ENCODE measurements at places on chromosomes 5 and 9.
A peak's percentile ranks its signal among the peaks of the same experiment; 100 is the strongest.

- no peak for DNase-seq
- H3K4me1 ChIP-seq: no peaks in the 10 kb centered on the region
- no peaks in the 10 kb centered on the region for H3K36me3 ChIP-seq
- no peaks in the 10 kb centered on the region for H3K27me3 ChIP-seq
- no peak overlapping the region for H3K27ac ChIP-seq
Observed at GRCh38 chr5:79547982-79548381, 34.0 kb upstream of the HOMER1 start.

- H3K4me3 ChIP-seq: no peak overlapping the region
- no peaks in the 10 kb centered on the region for H3K27me3 ChIP-seq
- H3K4me1 ChIP-seq: no peaks in the 10 kb centered on the region
- H3K27ac ChIP-seq: no peak overlapping the region
Observed at GRCh38 chr9:14262827-14263226, 51.1 kb downstream of the NFIB start.

GRCh38 chr5:78569441-78569840 is 79.1 kb downstream of the LHFPL2 start:
- no peaks in the 10 kb centered on the region for H3K4me1 ChIP-seq
- H3K27me3 ChIP-seq: no peaks in the 10 kb centered on the region
- no peak overlapping the region for H3K27ac ChIP-seq
- H3K4me3 ChIP-seq: no peak overlapping the region
- DNase-seq: no peak

DNA sequence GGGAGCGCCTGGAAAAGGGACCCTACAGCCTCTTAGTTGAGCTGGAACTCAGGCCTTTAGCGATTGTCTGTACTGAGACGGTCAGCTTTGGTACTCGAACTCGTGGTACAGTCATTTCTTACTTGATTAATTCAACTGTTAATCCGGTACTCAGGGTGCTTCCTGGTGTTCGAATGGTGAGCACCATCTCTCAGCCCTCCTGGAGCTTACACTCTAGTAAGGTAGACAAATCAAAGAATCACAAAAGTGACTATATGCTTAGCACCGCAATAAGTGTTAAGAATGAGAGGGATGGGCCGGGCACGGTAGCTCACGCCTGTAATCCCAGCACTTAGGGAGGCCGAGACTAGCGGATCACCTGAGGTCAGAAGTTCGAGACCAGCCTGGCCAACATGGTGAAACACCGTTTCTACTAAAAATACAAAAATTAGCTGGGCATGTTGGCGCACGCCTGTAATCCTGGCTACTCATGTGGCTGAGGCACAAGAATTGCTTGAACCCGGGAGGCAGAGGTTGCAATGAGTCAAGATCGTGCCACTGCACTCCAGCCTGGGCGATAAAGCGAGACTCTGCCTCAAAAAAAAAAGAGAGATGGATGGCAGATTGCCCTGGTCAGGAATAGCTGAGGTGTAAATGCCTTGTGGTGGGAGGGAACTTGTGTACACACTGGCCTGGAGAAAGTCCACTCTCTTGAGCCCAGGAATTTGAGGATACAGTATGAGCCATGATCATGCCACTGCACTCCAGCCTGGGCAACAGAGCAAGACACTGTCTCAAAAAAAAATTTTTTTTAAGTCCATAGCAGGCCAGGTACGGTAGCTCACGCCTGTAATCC is 981 bp downstream of the TCOF1 start:
- H3K36me3 ChIP-seq: peaks cover 28% of the 10 kb centered on the region
- peak overlapping the region; percentile 76 for H3K4me3 ChIP-seq
- H3K4me1 ChIP-seq: peaks cover 28% of the 10 kb centered on the region
- H3K27me3 ChIP-seq: no peaks in the 10 kb centered on the region

DNA sequence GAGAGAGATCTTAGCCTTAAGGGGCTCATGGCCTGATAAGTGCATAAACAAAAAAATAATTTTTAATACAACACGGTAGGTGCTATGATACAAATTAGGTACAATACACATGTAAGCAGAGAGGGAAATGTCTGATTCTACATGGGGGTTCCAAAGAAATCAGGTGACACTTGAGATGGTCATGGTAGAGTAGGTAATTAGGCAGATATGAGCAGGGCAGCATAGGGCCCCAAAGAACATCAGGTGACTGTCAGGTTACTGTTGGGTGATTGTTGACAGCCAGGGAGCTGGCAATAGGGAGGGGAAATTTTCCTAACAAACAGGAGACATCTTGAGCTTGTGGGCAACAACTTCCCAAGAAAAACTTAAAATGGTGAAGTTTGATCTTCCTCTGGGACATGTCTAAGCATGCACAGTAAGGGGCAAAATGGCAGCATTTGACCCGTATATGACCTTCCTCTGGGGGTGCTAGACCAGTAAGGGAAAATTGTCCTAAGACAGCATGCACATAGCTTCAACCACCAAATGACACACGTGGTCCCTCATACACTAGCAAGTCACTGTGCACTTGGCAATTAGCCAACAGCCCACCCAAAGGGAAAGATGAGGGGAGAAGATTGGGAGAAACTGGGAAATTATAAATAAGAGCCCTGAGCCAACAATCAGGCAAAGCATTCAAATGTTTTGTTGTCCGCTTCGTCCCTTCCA is 37.3 kb upstream of the TENT4A start:
- DNase-seq: no peak
- no peak overlapping the region for H3K4me3 ChIP-seq
- no peak overlapping the region for H3K27ac ChIP-seq

GRCh38 chr5:24264547-24264946 is 380.2 kb downstream of the CDH10 start:
- no peak for DNase-seq
- no peaks in the 10 kb centered on the region for H3K27me3 ChIP-seq
- no peaks in the 10 kb centered on the region for H3K36me3 ChIP-seq
- H3K27ac ChIP-seq: no peak overlapping the region
- H3K4me1 ChIP-seq: no peaks in the 10 kb centered on the region
- H3K4me3 ChIP-seq: no peak overlapping the region

- peak overlapping the region; percentile 22 for H3K4me3 ChIP-seq
- no peaks in the 10 kb centered on the region for H3K36me3 ChIP-seq
Observed at GRCh38 chr9:37471942-37472684, 6.9 kb upstream of the ZBTB5 start.

GRCh38 chr9:97293207-97293721 is 14.2 kb upstream of the CCDC180 start:
- no peaks in the 10 kb centered on the region for H3K4me1 ChIP-seq
- no peaks in the 10 kb centered on the region for H3K27me3 ChIP-seq
- no peak for DNase-seq
- peaks cover 12% of the 10 kb centered on the region for H3K36me3 ChIP-seq
- H3K4me3 ChIP-seq: no peak overlapping the region

- H3K27me3 ChIP-seq: no peaks in the 10 kb centered on the region
- H3K4me3 ChIP-seq: no peak overlapping the region
- no peaks in the 10 kb centered on the region for H3K36me3 ChIP-seq
- DNase-seq: no peak
Observed at GRCh38 chr5:130159968-130160367, 255.7 kb downstream of the CHSY3 start.

- H3K36me3 ChIP-seq: no peaks in the 10 kb centered on the region
- no peak for DNase-seq
- H3K27ac ChIP-seq: peak overlapping the region; percentile 96
- H3K4me1 ChIP-seq: peaks cover 19% of the 10 kb centered on the region
- H3K4me3 ChIP-seq: peak overlapping the region; percentile 77
Observed at GRCh38 chr5:177453852-177454396, 7.3 kb downstream of the PRR7 start.

- no peaks in the 10 kb centered on the region for H3K36me3 ChIP-seq
- DNase-seq: no peak
- no peak overlapping the region for H3K4me3 ChIP-seq
Observed at GRCh38 chr5:175032741-175033151, 308.4 kb downstream of the MSX2 start.

- H3K4me3 ChIP-seq: no peak overlapping the region
- DNase-seq: no peak
- H3K27ac ChIP-seq: no peak overlapping the region
- no peaks in the 10 kb centered on the region for H3K36me3 ChIP-seq
Observed at GRCh38 chr5:42842921-42843641, 31.4 kb upstream of the SELENOP start.

GRCh38 chr5:99285606-99286005 is 356.8 kb upstream of the CHD1 start:
- no peaks in the 10 kb centered on the region for H3K27me3 ChIP-seq
- H3K4me1 ChIP-seq: no peaks in the 10 kb centered on the region
- no peak for DNase-seq
- H3K4me3 ChIP-seq: no peak overlapping the region

DNA sequence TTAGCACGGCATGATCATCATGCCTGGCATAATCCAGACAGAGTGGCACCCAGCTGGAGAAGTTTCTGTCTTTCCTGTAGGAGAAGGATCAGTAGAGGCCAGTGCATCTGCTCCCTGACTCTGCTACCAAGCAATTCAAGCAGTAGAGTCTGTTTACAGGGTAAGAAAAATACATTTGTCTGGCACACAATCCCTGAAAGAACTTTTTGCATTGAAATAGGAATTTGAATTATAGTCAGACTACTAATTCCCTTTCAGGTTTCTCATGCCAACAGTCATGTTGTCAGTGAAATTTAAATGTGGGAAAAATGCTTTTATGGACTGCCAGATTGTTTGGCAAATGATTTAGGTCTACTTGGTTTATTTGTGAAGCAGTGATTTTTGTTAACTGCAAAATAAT is 125.6 kb downstream of the RAB3C start:
- H3K27me3 ChIP-seq: no peaks in the 10 kb centered on the region
- DNase-seq: no peak
- no peak overlapping the region for H3K4me3 ChIP-seq
- H3K4me1 ChIP-seq: no peaks in the 10 kb centered on the region
- no peaks in the 10 kb centered on the region for H3K36me3 ChIP-seq

DNA sequence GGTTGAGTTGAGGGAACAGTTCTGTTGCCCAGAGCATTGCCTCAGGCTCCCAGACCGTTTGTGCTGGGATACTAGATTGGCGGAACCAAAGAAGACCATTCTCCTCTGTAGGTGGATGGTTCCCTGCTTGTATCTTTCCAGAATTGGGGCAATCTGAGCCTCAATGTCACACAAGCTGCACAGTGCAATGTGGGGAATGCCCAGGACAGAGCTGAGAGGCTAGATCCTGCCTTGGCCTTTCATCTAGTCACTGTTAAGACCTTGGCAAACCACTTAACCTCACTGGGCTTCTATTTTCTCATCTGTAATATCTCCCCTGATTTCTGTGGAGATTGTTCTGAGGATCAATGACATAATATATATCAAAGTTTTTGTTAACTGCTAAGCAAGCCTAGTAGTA is 16.9 kb upstream of the ERAP2 start:
- H3K36me3 ChIP-seq: no peaks in the 10 kb centered on the region
- H3K27me3 ChIP-seq: no peaks in the 10 kb centered on the region
- H3K27ac ChIP-seq: no peak overlapping the region
- H3K4me3 ChIP-seq: no peak overlapping the region
- H3K4me1 ChIP-seq: no peaks in the 10 kb centered on the region

GRCh38 chr5:78109891-78110324 is 184.6 kb downstream of the AP3B1 start:
- no peak overlapping the region for H3K4me3 ChIP-seq
- no peaks in the 10 kb centered on the region for H3K4me1 ChIP-seq
- no peaks in the 10 kb centered on the region for H3K27me3 ChIP-seq
- no peak for DNase-seq
- no peak overlapping the region for H3K27ac ChIP-seq
- peaks cover 10% of the 10 kb centered on the region for H3K36me3 ChIP-seq

GRCh38 chr5:133421394-133421793 is 190.9 kb downstream of the FSTL4 start:
- no peaks in the 10 kb centered on the region for H3K36me3 ChIP-seq
- peaks cover 8% of the 10 kb centered on the region for H3K4me1 ChIP-seq
- H3K27ac ChIP-seq: no peak overlapping the region
- H3K27me3 ChIP-seq: no peaks in the 10 kb centered on the region
- H3K4me3 ChIP-seq: no peak overlapping the region
- DNase-seq: no peak

DNA sequence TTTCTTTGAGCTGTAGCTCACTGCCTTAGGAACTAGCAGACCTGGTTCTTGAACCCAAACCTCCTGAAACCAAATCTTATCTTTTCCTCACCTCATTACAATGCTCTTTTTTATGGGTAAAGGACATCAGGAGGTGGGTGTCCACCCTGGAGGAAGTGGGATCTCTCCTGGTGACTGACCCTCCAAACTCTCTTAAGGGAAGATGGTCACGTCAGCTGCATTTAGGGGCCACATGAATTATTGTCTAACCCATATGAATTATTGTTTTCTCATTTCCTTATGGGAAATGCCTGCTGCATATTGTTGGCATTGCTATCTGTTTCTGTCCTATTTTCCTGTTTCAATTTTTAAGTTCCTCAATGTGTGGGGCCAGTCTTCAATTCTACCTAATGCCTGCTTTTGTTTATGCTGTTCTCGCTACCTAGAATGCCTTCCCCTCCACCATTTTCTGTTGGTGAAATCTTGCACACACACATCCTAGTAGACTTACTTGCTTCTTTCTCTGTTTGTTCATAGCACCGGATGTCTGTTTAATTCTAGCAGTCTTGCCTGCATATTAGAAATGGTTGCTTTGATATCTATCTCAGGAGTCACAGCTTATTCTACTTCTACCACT is 22.0 kb upstream of the SPINK1 start:
- no peaks in the 10 kb centered on the region for H3K36me3 ChIP-seq
- H3K4me1 ChIP-seq: no peaks in the 10 kb centered on the region
- no peak for DNase-seq
- no peaks in the 10 kb centered on the region for H3K27me3 ChIP-seq
- no peak overlapping the region for H3K27ac ChIP-seq
- H3K4me3 ChIP-seq: no peak overlapping the region

DNA sequence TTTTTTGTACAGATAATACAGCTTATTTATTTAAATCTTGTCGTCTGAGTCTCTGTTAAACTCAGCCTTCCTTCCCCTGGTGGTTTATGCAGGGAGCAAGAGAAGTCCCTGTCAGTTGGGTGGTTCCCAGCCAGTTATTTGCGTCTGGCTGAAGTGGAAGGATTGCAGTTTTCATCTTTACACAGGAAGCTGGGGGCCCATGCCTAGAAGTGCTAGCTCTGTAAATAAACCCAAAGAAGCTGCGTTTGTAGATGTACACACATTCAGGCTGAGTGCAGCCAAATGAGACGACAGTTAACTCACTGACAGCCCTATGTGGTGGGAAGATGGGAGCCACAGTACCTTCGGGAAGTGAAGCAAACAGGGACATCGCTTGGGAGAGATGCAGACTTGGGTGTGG is 122.1 kb downstream of the SAXO1 start:
- H3K4me1 ChIP-seq: no peaks in the 10 kb centered on the region
- no peaks in the 10 kb centered on the region for H3K27me3 ChIP-seq
- no peaks in the 10 kb centered on the region for H3K36me3 ChIP-seq
- no peak overlapping the region for H3K27ac ChIP-seq
- H3K4me3 ChIP-seq: no peak overlapping the region
- DNase-seq: no peak

DNA sequence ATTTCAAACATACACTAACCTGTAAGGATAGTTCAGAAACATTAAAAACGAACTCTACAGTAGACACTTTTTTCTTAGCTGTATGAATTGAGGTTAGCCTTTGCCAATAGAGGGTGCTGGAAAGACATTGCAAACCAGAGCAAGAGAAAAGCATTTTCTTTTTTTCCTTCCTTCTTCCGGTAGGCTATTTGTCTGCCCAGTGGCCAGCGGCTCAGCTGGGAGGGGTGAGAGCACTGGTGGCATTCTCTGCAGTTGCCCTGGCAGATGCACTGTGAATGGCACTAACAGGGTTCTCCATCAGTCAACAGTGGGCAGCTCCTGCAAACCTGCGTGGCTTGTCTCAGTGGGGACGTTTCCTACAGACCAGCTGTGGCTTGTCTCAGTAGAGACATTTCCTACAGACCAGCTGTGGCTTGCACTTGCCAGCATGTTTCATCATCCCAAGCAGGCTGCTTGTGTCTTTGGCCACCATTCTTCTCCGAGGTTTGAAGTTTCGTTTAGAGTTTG is 984.5 kb upstream of the CDH18 start:
- H3K36me3 ChIP-seq: no peaks in the 10 kb centered on the region

- DNase-seq: no peak
- H3K36me3 ChIP-seq: no peaks in the 10 kb centered on the region
- H3K4me3 ChIP-seq: no peak overlapping the region
- H3K27me3 ChIP-seq: no peaks in the 10 kb centered on the region
Observed at GRCh38 chr5:171523781-171524180, 104.3 kb downstream of the FGF18 start.

Data from CD4-positive, alpha-beta memory T cell (primary cell).